ENCODE measurements at places on chromosomes 16 and 17.

GRCh38 chr17:48328457-48328856 is 101.6 kb downstream of the SKAP1 start:
- no peak for DNase-seq

DNA sequence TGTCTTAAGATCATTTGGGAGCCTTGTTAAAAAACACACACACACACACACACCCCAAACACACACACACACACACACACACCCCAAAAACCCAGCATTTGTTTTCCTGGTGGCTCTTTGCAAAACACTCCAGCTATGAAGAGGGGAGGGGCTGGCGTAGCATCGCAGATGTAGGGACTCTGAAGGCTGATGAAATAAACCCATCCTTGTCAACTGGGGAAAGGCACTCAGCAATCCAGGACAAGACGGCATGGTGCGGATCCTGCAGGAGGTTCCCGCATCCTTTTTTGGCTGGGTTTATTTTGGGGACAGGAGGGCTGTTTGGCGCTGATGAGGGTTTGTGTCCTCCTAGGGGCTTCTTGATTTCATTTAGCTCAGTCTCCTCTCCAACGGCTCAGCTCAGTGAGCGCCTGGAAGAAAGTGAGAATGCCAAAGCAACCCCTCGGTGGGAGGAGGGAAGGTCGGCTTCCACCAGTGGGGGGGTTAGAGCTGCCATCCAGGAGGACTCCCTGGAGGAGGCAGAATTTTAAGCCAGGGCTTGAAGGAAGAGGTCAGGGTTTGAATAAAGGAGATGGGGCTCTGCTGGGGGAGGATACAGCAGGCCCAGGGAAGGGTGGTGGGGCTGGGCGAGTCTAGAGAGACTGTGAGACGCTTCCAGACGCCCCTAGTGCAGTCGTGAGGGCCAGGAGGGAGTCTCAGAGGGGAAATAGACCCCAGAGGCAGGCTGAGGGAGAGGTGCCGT is 12.4 kb upstream of the GSE1 start:
- DNase-seq, result no peak

DNA sequence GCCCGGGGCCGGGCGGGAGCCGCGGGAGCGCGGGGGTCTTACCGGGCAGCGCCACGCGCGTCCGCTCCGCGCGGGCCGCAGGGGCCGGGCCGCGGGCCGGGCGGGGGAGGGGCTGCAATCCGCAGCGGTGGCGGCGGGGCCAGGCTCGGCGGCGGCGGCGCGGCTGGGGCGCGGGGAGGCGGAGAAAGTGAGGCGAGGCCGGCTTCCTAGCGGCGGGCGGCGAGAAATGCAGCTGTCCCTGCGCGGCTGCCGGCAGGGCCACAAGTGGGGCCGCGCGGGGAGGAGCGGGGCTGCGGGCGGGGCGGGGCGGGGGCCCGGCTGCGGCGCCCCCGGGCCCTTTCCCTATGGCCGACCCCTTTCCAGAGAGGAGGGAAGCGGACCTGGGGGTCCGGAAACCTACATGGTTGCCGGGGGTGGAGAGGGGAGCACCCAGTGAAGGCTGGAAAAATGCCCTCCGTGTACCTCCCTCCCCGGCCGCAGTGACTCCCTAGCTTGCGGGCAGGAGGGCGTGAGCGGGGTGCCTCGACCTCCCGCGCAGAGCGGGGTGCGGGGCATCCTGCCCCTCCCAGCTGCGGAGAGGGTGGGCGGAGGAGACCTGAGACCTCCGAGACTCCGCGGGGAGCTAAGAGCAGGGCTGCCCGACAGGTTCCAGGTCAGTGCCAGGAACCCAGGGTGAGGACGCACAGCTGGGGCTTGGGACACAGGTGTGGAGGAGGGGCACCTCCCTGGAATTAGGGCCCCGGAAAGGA is at the start of gene CUEDC1:
TSS of gene CUEDC1 (minus strand) at position 230 of the 749 bp plus-strand sequence. CDS start 69,848 bp downstream, outside the sequence.
- DNase-seq, result no peak

DNA sequence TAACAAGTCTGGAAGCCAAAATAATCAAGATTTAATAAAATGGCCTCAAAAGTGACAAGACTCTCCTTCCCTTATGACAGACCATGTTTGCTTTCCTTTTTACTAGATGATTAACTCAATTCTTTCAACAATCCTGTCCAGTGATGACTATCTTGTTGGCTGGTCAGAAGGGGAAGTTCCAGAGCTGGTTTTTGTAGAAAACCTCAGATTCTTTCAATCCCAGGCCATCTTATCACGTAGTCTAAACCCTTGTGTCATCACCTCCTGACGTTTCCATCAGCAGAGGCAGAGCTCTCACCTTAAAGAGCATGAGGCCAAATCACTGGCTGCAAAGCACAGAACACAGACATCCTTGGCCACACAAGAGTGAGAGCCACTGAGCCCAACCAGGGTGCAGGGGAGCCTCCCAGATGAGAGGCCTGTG is 125.3 kb downstream of the ANKRD11 start:
- no peak for DNase-seq

DNA sequence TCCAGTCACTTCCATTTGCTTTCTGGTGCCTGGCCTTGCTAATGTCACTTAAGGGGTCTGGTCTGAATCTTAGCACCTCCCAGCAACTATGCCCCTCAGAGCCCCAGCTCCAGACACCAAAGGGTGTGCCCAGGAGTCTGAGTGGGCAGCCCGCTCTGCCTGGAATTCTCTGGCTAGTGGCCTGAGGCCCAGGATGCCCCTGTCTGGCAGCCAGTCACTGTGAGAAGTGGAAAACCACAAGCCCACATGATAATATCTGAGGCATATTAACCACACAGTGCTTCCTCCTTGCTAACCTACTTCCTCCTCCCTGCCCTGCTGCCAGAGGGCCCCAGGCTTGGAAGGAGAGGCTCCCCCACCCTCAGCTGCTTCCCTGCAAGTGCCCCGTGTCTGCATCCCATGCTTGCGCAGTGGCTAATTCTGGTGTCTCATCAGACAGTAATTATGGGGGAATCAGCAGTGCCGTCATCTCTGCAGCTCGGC is 14.0 kb downstream of the SRCIN1 start:
- no peak for DNase-seq

DNA sequence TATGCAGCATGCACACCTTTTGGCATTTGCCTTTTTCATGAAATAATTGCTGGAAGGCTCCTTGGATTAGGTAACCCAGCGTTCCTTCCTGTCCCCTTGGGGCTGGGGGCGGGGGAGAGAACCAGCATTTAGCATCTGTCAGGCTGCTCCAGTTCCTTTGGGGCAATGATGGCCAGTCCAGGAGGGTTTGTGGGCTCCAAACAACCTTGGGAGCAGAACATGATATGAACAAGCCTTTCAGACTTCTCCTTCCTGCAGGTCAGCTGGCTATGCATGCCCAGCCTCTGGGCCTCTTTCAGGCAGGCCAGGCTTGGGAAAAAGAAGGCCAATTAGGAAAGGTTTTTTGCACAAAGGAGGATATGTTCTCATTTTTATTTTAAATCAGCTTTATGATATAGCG is 1.1 kb upstream of the SMTNL2 start:
- DNase-seq, result no peak
